ENCODE measurements at places on chromosomes 2 and 18.
A peak's percentile ranks its signal among the peaks of the same experiment; 100 is the strongest.

DNA sequence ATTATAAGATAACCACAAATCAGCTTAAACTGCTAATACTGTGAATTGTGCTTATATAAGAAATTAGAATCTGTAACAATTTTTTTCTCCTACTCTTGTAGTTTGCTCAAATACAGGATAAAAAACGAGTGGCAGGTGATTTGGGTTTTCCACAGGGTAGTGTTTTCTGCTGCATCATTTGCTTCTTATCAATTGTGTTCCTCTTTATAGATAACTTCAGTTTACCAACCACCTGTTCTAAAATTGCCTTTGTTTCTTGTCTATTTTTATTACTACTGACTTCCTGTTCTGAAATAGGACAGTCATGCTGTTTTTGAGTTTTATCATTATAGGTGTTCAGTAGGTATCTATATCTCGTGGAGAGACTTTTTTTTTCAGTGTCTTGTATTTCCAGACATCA lies 56.9 kb downstream of the MFSD6 start:
- DNase-seq: no peak

DNA sequence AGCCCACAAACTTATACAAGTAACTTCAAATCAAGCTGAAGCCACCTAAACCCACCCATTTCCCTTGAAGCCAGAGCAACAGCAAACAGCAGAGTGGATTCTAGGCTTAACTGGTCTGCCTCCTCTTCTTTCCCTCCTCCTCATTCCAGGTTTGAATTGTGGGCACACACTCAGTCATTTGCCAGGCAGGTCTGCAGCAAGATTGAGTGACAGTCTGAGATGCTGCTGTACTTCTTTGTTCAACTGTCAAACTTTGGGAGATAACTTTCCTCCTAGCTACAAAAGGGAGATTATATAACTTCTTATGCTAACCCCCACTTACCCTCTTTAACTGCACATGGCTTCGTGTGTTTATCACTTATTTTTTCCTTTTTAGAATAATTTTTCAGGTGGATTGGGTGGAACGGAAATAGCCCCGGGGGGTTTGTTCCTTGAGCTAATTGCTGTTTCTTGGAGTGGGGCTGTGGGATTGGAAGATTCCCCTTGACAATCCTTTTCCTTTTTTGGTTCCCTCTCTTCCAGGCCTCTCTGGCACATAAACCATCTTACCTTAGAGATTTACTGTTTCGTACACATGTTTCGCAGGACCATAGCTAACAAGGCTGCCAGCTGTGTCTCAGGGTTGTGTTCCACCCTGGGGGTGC lies 55.0 kb downstream of the RNF144A start:
- no peak for DNase-seq

DNA sequence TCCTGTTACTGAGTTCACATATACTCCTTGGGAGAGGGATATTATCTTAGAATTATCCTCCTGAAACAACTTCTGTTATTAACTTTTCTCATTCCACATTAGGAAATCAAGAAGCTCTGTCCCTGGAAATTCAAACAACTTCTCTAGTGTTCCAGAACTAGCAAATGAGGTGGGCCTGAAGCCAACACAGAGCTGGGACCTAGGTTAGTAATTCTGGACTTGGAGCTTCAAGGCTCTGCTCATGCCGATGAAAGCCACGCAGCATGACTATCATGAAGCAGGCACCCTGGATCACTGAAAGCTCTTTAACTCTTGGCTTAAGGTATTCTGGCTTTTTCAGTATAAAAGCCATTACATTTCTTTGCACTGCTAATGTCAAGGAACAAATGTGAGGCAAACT lies 242.7 kb downstream of the TGIF1 start:
- DNase-seq: no peak

DNA sequence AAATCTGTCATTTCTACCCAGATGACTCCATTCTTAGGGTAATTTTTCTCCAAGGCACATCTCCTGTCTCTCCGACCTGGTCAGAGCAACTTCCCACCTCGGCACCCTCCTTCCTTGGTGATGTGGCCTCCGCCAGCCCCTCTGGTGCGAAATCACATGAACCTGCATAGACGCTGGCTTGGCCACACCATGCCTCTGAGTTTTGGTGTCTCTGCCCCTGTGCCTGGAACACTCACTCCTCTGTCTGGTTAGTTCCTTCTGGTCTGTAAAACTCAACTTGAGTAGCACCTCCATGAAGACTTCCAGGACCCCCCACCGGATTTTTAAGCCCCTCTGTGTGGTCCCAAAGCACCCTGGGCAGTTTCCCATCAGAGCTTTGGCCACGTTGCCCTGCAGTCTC lies 83.2 kb upstream of the OTOS start:
- no peak for DNase-seq

GRCh38 chr18:58870130-58870529 lies 5.5 kb downstream of the ZNF532 start:
- no peak for DNase-seq

GRCh38 chr18:48887905-48888772 lies 62.6 kb downstream of the SMAD7 start:
- DNase-seq: no peak

- no peak for DNase-seq
Observed at GRCh38 chr2:239152239-239152915, 248.4 kb downstream of the HDAC4 start.

DNA sequence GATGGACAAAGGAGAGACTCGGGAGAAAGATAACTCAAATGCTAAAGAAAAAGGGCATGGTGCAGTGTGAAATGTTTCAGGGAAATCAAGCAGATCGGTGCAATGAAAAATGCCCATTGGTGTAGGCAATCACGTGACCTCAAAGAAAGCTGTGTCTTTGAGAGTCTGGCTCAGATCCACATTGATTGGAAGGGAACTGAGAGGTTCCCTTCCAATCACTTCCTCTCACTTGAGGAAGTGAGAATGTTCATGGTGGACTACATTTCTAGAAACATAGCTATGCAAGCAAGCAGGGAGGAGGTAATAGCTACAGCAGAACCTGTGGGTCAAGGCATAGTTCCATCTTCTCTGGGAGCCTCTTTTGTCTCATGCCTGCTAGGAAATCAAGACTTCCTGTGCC lies 187.4 kb downstream of the LPIN1 start:
- no peak for DNase-seq

DNA sequence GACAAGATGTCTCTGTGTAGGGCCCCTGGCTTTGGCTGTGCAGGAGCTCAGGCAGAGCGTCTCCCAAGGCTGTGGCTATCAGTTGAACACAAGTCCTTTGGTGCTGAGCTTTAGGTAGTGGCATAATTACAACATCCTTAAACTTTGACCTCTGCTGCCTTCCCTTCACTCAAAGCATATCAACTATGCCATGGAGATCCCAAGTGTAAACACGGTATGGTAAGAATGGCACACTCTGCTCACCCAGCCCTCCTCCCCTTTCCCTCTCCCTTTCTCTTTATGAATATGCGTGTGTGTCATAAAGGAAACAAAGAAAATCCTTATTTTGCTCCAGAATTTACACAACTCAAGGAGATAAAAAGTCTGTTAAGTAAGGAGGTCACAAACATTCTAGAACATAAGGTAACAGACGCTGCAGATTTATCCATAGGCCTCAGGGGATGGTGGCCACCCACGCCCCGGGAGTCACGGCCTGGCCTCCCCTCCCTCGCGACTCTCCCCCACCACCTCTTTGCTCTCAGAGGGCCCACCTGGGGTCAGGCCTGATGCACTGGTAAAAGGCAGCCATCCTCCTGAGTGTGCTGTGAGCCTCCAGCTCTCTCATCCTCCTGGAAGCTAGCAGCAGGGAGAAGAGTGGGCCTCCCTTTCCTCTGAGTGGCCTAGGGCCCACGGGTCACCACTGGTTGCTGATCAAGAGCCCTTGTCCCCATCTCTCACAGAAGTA lies 67.3 kb downstream of the CRACDL start:
- no peak for DNase-seq

- DNase-seq: no peak
Observed at GRCh38 chr2:155404433-155405002, 706.0 kb downstream of the KCNJ3 start.

GRCh38 chr18:34543356-34543755 lies 166.7 kb upstream of the DTNA start:
- DNase-seq: no peak

DNA sequence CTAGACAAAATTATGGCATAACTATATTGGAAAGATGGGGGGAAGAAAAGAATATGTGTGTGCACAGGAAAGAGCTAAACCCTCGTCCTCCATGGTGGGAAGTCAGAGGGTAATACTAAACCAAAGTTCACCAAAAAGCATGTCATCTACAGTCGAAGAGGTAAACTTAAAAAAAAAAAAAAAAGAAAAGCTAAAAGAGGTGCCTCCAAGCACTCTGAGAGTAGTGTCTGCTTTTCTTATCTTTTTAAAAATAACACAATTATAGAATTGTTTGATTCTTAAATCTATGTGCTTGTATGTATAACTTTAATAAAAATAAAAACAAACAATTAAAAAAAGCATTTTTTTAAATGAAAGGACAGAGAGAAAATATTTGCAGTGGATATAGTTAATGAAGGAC lies 77.3 kb upstream of the MYCN start:
- no peak for DNase-seq

DNA sequence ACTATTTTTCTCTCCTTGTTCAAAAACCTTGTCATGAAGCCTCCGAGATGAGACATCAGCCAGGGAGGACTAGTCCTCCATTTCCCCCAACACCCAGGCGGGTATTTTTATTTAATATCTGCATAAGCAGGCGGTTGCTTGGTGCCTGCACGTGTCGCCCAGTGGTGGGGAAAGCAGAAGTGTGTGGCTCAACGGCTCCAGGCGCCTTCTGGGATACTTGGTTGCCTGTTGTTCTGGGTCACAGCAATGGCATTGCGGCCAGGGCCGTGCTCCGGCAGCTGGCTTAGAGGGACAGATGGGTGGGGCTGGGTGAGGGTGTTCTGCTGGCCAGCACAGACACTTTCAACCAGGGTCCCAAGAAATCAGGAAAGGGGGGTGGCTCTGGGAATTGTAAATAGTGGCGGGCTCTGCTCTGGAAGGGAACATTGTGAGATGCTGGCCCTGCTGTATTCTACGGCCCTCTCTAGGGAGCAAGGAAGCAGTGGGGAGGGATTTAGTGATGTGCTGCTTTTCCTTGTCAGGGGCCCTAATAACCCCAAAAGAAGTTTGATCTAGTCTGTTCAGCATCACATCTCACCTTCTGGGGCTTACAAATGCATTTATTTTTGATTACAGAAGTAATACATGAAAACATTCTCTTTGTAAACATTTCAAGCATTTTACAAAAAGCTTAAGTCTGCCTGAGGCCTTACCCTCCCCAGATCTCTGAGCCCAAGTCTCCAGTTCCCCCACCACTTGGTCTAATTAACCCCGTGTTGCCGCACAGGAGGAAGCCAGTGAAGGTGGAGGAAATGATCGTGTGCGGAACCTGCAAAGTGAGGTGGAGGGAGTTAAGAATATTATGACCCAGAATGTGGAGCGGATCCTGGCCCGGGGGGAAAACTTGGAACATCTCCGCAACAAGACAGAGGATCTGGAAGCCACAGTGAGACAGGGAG lies 1.1 kb downstream of the VAMP8 start:
- DNase-seq: no peak

DNA sequence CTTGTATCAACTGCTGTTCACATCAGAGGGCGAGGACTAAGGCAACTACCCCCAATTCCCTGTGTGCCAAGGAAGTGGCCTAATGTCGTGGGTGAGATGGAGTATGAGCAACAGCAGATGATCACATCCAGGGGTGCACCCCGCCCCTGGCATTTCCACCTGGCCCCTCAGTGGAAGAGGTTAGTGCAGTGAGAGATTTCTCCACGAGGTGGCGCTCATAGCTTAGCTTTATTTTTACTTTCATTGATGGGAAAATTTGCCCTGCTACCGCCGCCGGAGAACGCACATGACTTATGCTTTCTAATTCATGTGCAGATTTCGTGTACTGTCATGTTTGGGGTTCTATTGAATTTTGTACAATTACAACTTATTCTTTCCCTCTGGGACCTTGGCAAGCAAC lies 470.6 kb upstream of the MEX3C start:
- peak; percentile 15 for DNase-seq

- peak; percentile 47 for DNase-seq
Observed at GRCh38 chr2:86068136-86068588, 37.5 kb downstream of the POLR1A start.

DNA sequence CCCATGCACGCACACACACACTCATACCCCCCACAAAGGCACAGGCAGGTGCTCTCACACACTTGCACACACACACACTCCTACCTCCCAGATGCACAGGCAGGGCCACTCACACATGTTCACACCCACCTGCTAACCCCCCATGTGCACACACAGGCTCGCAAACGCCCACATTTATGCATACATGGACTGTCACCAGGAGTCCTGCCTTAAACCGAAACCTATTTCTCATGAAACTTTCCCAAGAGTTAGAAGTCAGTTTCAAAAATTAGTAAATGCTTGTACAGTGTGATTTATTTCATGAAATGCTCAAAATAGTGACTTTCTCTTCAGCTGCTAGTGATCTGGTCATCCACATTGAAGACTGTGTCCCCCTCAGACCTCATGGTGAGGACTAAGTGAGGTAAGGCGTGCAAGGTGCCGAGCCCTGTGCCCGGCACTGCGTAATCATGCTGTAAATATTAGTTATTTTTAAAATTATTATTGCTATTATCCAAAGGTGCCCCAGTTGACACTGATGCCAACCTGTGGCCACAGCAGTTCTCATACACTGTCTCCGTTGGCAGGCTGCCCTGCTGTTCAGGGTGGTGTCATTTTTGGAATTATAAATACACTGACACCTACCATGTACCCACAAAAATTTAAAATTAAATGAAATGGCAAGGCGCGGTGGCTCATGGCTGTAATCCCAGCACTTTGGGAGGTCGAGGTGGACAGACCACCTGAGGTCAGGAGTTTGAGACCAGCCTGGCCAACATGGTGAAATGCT lies 12.4 kb downstream of the CNNM4 start:
- peak; percentile 27 for DNase-seq

DNA sequence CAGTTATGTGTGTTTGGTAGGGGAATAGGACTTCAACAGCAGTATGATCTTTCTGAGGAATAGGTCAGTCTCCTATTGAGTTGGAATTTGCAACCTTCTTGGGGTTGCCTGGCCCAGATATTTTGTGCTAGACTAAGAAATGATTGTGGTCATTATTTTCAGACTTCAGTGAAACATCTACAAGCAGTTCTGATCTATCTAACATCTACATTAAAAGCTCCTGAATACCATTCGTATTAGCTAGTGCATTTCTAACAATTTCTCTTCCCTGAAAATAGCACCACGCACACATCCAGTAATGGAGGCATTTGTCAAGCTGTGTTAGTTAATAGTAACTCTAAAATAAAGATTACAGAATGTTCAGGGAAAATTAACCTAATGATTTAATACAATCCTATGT lies 179.3 kb downstream of the FIGN start:
- no peak for DNase-seq

GRCh38 chr2:175414882-175415487 lies 233.5 kb upstream of the ATP5MC3 start:
- DNase-seq: no peak

DNA sequence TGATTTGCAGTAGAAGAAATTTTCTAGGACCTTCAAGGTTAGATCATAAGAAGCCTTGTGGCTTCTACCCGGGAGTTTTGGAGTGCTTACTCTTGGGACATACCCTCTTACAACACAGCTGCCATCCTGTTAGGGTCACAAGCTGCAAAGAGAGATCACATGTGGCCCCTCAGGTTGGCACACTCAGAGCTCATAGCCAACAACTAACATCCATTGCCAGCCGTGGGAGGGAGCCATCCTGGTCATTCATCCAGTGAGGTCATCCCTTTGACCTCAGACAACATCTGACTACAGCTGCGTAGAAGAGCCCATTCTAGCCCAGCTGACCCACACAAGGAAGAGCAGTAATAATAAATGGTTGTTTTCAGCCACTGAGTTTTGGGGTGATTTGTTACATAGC lies 76.9 kb upstream of the NABP1 start:
- DNase-seq: no peak
